GM13976 (cell line): ENCODE measurements at places on chromosomes 6 and 20.

GRCh38 chr6:127791779-127792528 is 108.9 kb downstream of the THEMIS start:
- DNase-seq = no peak

- DNase-seq = peak; percentile 22
Observed at GRCh38 chr6:118580585-118581419, 32.7 kb downstream of the PLN start.

GRCh38 chr6:53326372-53327016 is 22.3 kb downstream of the ELOVL5 start:
- no peak for DNase-seq

GRCh38 chr20:10033905-10034650 is 709 bp upstream of the ANKEF1 start:
- DNase-seq = no peak

DNA sequence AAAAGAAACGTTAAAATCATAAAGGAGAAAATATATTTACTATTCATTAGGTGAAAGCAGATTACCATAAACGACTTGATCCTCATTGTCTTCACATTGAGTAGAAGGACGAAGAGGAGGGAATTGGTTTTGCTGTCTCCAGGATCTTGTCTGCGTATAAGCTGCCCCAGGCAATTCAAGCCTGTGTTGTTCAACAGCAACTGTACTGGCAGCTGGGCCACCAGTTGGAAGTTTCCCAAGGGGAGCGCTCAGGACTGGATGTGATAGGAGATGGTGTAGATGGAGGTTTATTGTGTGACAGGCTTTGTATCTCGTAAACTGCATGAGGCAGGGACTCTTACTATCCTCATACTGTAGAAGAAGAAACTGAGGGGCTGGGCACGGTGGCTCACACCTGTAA is 3.9 kb upstream of the FANCE start:
- no peak for DNase-seq

DNA sequence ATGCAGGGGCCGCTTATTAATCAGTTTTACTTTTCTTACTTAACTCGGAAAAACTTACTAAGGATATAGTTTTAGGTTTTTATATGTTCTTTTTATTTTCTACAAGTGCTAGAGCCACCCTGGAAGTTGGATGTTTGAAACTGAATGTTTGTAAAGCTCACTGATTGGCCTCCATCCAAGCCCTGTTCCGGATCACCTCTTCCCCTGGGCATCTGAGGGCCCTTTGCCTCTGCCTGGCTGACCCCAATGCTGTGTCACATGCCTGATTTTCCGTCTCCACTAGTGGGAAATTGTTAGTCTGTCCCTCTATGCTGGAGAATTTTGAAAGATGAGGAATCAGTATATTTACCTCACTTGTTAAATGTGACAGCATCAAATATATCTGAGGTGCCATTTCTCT is 79.3 kb downstream of the SLC35F1 start:
- no peak for DNase-seq

DNA sequence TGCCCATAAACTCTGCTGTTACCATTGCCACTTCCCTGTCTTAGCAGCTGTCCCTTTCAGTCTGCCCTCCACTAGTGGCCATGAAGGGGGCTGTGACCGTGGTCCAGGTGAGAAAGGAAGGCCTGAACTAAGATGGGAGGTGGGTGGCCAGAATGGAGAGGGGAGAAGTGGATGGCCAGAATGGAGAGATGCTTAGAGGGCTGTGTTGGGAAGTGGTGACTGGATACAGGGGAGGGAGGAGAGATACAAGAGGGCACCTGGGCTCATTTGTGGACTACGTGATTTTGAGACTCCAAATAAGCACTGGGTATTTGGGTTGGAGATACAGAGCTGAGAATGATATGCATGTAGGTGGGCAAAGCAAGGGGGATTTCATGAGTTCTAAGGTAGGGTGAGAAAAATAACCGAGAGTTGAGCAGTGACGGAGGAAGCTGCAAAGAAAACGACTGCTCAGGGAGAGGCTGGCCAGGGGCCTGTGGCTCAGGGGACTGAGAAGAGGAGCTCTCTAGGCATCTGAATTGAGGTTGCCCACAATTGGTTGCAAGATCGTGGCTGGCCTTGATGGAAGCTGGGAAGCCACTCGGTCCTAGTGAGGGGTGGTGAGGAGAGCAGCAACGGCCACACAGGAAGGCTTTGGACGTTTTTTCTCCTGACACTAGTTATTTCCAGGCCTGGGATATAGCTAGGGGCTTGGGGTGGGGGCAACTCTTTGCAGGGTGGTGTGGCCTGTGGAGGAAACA is 36.9 kb downstream of the PANK2 start:
- DNase-seq = no peak

DNA sequence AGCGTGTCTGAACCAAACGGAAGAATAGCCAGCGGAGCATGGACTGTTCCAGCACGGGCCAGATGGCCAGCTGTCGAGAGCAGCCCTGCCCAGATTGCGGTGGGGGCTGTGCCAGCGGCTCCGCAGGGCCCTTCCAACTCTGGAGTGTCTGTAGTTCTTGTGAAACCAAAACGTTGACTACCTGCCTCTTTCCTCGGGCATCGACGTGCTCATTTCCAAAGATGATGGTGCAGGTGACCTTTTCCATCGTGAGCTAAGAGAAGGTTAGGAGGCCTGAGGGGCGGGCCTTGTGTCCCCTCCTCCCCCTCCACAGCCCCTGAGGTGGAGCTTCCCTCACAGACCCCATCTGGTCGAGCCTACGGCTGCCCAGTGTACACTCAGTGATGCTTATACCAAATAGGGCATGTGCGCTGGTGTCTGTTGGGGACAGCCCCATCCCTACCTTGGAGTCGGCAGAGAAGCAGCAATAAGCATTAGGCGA is 12.9 kb upstream of the C20orf144 start:
- DNase-seq = no peak

GRCh38 chr6:157841211-157841840 is 18.3 kb downstream of the SNX9 start:
- peak; percentile 46 for DNase-seq

DNA sequence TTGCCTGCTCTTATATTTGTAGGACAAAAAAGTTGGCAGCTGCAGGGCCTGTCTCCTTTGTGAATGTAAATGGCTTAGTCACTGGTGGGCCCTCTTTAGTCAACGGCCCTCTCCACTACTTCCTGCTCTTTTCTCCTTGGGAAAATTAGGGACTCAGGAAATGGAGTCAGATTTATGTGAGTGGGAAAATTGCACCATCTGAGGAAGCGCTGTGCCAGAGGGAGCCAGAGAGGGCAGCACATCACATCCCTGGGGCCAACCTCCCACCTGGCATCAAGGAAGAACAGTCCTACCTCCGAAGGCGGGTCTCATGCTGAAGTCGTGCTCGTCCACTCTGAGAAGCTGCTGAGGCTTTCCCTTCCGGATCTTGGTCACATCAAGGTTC is 15.6 kb downstream of the GABRR2 start:
- no peak for DNase-seq

DNA sequence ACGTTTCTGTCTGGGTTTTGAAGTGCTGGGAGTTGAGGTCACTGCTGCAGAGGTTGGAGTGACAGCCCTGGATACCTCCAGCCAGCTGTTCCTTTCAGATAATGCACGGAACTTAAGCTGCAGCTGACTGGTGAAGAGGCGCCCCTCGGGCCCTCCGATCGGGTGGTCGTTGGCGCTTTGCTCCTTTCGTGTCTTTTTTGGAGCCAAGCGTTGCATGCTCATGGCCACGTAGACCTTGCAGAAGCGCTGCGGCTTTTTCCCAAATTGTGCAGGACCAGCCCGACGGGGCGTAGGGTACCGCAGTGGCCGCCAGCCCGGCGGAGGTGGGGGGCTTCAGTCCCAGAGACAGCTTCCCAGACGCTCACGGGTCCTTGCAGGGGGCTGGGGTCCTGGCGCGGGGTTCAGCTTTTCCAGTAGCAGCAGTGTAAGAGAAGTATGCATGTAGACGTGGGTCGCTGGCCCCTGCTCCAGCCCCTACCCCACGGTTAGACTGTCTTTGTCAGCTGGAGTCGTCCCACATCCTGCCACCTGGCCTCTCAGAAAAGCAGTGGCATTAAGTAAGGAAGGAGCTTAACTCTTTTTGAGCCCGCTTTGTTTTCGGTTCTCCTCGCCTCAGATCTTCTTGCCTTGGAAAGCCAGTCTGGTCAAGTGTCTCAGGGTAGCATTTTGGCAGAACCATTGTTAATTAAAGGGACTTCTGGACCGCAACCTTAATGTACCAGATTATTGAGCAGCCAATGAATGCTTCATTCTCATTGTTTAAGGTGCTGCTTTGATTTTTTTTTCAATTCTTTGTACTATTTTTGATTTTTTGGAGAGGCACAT is 838 bp downstream of the TNFAIP3 start:
- no peak for DNase-seq

DNA sequence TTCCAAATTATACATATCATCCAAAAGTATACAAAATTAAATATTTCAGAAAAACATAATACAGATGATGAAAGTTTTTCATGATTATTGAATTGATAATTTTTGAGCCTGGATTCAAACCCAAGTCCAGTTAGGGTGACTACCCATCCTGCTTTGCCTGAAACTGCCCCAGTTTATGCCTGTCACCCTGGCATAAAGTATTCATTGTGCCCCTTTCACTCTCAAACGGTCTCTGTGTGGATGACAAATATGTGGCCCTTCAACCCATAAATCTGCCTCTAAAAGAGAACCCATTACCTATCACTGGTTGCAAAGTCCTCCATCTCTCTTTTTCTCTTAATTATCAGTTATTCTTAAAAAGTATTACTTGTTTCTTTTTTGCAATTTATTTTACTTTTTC is 553.7 kb upstream of the JARID2 start:
- no peak for DNase-seq

DNA sequence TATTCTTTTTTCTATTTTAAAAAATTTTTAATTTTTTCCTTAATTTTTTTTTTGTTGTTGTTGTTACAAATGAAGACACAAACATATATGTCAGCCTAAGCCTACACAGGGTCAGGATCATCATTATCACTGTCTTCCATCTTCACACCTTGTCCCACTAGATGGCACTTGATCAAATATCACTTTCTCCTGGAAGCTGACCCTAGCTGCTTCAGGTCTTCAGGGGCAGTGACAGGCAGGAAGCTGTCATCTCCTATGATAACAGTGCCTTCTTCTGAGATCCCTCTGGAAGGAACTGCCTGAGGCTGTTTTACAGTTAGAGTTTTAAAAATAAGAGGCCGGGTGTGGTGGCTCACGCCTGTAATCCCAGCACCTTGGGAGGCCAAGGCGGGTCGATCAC is 70.2 kb upstream of the EEF1E1 start:
- no peak for DNase-seq

DNA sequence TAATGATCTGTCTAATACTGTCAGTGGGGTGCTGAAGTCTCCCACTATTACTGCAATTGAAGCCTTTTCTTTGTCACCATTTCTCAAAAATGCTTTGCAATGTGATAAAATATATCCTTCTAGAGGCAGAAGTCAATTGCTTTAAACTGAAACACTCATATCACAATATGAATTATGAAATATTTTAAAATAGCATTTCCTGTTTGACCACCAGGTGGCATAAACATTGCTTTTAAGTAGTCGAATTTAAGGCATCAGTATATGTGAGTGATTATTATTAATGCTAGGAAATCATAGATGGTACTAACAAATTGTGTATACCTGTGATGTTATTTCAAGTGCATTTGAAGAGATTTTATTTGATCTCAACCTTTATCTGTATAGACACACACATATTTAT is 87.5 kb downstream of the MEI4 start:
- peak; percentile 11 for DNase-seq

DNA sequence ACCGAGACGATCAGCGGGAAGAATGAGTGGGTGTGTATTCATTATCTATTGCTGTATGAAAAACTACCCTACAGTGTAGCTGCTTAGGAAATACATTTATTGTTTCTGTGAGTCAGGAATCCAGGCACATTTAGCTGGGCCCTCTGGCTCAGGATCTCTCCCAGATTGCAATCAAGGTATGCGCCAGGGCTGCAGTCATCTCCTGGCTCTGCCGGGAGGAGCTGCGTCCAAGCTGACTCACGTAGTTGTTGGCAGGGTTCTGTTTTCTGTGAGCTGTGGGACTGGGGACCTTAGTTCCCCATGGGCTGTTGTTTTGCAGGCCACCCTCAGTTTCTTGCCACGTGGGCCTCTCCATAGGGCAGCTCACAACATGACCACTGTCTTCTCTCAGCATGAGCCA is 68.2 kb upstream of the FUCA2 start:
- DNase-seq = no peak

DNA sequence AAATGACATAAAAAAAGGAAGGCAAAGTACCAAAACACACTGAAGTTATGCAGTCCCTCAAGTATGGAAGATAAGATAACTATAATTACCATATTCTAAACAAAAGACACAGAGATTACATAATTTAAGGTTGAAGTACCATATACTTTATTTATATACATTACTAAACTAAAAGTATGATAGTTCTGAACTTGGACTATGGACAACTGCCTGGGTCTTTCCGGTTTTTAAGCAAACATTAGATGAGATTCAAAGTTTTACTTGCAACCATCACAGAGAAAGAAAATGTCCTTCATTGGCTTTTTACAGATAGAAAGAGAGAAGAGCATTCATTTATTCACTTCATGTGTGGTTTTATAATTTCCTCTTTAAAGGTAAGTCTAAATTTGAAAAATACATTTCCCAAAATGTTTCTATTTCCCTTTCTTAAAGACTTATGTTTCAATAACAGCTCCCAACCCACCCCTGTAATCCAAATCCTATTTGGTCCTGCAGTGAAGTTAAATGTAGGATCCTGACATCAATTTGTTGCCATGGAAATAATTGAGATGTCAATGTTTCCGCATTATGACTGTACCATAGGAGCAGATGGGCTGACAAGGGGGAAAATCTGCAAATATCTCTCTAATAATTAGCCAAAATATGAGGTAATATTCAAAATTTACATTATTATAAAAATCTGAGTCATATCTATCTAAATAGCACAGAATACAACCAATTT is 63.7 kb downstream of the PTPRK start:
- DNase-seq = no peak

DNA sequence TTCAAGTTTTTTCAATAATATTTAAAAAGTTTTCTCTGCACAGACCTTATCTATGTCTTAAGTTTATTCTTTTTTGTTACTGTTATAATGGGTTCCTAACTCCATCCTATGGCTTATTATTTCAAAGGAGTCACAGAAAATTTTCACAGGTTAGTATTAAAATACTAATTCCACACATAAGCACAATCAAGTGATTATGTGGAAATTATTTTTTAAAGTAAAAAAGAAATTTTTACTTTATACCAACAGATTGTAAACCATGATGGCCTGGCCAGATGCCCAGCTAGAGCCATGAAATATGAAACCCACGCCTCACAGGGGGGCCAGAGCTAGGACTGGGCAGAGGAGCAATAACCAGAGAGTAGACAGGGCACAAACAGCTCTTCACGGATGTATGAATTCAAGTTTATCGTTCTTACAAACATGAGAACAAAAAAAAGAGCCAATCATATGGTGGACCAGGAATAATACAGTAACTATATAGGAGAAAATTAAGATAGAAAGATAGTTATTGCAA is 34.0 kb downstream of the NUDT3 start:
- DNase-seq = no peak
